PC-9 (cell line): ENCODE measurements at places on chromosomes 4 and X.

- no peak for DNase-seq
Observed at GRCh38 chrX:50779694-50780093, 34.3 kb downstream of the SHROOM4 start.

- DNase-seq, result no peak
Observed at GRCh38 chr4:64001229-64001898, 407.9 kb downstream of the TECRL start.

- DNase-seq, result no peak
Observed at GRCh38 chr4:7285244-7286094, 93.1 kb downstream of the SORCS2 start.

DNA sequence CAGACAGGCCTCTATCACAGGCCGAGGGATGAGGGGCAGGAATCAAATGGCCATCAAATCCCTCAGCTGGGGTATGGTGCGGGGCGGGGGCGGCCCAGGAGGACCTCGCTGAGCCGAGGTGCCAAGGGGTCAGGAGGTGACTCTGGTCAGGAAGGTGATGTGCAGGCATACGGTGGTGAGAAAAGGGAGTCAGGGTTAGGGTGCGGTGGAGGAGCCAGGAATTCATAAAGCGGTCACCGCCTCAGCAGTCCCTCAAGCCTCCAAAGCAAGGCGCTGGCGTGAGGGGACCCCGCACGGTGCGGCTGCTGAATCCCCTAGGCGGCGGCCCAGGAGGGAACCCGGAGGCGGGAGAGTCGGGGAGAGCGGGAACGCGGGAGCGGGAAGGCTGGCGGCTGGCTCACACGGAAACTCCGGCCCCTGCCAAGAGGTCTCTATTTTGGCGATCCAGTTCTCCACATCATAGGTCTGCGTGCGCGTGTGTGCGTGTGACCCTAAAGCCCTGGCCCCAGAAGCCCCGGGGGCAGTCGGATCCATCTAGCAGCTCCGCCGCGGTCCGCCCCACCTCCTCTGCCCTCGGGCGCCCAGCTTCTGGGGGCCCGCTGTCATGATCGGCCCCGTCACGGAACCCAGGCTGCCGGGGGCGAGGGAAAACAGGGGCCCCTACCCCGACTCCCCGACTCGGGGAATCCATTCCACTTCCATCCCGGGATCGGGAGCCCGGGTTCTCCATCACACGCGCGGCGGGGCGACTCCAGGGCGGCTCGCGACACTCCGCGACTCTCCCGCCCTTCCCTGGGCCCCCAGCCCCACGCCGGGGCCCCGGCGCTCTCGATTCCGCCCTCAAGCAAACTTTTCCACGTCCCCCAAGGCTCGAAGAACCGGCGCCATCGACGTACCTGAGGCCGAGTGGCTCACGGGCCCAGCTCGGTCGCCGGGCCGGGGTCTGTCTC, 593 bp downstream of the ELF4 start:
- no peak for DNase-seq

GRCh38 chr4:93828995-93829819, 654 bp downstream of the ATOH1 start:
- peak; percentile 9 for DNase-seq

DNA sequence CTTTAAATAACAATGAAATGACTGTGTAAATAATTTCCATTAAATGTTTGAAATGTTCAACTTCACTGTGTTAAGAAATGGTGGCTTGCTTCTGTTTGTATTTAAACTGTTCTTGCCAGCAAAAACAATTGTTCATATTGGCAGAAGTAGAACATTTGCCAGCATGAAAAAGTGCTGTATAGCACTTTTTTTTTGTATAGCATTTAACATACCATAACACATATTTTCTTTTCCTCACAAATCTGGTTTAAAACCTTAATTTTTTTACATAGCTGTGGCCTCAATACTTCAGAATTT, 94.1 kb downstream of the COX18 start:
- no peak for DNase-seq

DNA sequence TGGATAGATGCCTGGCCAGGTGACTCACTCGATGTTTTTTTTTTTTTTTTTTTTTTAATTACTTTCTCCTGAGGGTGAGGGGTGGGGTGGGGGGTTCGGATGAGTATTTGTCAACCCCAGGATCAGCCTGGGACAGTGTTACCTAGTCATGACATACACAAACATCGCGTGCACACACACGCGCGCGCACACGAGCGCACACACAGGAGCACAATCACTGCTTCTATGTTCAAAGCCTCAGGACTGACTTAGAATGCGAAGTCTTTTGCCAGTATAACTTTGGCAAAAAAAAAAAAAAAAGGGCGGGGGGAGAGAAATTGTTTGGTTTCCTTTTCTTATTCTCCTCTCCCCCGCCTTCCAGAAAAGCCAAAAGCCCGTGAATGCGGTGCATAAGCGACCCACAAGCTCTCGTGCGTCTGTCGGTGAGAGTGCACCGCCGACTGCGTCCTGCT, 115.0 kb upstream of the TEX13C start:
- DNase-seq, result no peak

DNA sequence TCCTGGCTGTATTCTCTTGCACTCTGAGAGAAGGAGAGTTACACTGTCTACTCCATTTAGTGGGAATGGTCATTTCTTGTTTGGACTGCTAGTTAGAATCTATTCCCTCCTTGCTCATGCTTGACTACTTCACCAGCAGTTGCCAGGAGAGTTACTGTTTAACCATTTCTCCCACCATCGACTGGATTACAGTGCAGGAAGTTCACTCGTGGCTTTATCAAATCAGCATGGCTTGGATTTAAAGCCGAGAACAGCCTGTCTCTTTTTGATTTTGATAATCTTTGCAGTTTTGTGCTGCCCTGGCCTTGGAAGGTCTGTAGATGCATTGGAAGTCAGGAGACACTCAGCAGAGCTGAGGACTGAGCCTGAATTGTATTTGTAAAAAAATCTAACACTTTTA, 3.2 kb downstream of the GBA3 start:
- no peak for DNase-seq

- no peak for DNase-seq
Observed at GRCh38 chr4:25410820-25411529, 33.9 kb downstream of the ANAPC4 start.

GRCh38 chrX:71954458-71954857, 43.8 kb downstream of the NHSL2 start:
- no peak for DNase-seq

GRCh38 chrX:136907621-136908020, 27.1 kb upstream of the RBMX start:
- no peak for DNase-seq

DNA sequence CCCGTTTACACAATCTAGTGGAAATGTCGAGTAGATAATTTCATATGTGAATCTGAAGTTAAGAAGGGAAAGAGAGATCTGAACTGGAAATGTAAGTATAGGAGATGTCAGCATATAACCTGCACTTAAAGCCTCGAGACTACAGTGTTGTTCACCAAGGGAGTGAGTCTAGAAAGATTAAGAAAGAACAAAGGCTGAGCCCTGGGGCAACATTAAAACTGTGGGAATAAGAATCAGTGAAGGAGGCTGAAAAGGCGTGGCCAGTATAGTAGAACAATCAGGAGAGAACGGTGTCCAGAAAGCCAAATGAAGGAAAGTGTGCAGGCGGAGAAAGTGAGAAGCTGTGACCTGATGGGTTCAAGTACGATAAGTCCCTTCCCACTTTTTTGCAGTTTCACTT, 118.8 kb upstream of the TENM3 start:
- no peak for DNase-seq

GRCh38 chrX:34197946-34198345, 65.8 kb upstream of the FAM47A start:
- DNase-seq, result peak; percentile 91

- no peak for DNase-seq
Observed at GRCh38 chr4:54167508-54167907, 61.6 kb upstream of the PDGFRA start.

- peak; percentile 46 for DNase-seq
Observed at GRCh38 chrX:17078031-17078720, 131.7 kb downstream of the REPS2 start.

DNA sequence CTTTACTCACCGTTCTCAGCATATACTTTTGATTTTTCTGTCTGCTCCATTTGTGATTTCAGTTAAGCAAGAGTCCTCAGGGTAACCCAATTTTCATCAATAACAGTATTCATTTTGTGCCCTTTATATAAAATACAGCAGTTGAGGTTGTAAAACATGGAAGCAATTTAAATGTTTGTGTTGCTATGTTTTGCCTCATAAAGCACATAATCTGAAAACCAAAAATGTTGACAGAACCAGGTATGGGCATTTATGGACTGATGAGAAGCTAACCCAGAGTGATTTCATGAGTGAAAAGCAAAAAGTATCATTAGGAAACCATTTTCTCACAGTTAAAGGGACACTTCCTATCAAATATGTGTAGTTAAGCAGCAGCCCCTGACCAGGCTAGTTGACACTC, at the start of gene ASIC5:
TSS of gene ASIC5 (minus strand) at position 101 of the 400 bp plus-strand sequence. CDS start at position 50, 51 bp downstream.
- DNase-seq, result no peak

DNA sequence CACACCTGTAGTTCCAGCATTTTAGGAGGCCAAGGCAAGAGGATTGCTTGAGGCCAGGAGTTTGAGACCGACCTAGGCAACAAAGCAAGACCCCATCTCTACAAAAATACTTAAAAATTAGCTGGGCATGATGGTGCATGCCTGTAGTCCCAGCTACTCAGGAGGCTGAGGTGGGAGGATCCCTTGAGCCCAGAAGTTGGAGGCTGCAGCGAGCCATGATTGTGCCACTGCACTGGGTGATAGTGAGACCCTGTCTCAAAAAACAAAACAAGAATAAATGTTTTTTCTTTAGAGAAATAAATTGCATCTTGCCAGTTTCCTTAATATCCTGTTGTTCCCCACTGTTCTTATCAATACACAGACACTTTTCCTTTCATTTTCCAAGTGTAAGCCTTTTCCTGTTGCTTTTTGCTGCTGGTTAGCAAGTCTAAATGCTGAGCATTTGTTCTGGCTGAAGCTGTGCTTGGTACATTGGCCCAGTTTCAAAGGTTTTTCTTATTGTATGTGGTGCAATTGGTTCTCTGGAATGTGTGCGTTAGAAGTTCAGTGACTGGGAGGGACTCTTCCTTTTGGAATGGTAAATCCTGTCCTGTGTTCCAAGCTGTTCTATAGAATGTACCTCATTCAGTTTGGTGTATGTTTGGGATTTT, 98.2 kb downstream of the AFF1 start:
- no peak for DNase-seq

DNA sequence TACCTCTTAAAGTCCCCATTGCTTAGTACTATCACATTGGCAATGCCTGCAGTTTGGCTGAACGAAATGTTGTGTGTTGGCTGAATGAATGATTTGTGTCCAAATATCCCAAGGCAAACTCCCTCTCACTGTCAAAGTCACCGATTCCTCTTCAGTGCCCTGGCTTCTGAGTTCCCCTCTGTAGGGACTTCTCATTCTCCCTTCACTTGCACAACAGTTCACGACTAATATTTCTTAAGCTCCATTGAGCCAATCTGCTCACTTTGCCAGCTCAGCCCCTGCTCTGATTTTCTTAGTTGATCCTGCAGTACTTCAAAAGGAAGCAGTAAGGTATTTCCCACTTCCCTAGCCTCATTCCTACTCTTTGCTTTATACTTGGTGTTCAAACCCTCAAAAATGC, 21.9 kb upstream of the PACRGL start:
- no peak for DNase-seq

DNA sequence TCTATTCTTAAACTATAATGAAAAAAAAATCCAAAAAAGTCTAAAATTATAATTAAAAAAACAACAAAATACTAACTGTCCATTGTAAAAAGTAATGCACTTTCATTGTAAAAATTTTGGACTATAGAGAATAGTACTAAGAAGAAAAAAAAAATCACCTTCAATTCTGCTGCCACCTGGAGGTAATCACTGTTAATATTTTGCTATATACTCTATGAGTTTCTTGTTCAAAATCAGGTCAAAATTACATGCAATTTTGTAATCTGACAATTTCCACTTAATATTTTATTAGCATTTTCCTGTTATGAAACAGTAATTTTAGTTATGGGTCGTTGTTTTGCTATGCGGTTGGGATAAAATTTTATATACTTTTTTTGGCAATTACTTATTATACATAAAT, 62.0 kb downstream of the HTT start:
- no peak for DNase-seq

GRCh38 chr4:8184061-8184460, 15.0 kb upstream of the SH3TC1 start:
- no peak for DNase-seq

DNA sequence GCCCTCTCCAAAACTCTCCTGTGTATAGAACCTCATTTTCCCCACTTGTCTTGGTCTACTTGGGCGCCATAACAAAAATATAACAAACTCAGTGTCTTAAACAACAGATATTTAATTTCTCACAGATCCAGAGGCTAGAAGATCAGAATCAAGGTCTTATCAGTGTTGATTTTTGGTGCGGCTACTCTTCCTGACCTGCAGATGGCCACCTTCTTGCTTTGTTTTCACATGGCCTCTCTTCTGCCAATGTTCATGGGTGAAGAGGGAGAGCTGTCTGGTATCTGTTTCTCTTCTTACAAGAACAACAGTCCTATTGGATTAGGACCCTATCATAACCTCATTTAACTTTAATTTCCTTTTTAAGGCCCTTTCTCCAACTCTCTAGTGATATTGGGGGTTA, 177.3 kb downstream of the PABPC4L start:
- no peak for DNase-seq

- DNase-seq, result no peak
Observed at GRCh38 chr4:183830438-183830985, 74.6 kb upstream of the STOX2 start.

GRCh38 chrX:111490688-111491087, 20.8 kb upstream of the SERTM2 start:
- DNase-seq, result no peak

- DNase-seq, result no peak
Observed at GRCh38 chrX:19968276-19968675, 22.6 kb downstream of the BCLAF3 start.

DNA sequence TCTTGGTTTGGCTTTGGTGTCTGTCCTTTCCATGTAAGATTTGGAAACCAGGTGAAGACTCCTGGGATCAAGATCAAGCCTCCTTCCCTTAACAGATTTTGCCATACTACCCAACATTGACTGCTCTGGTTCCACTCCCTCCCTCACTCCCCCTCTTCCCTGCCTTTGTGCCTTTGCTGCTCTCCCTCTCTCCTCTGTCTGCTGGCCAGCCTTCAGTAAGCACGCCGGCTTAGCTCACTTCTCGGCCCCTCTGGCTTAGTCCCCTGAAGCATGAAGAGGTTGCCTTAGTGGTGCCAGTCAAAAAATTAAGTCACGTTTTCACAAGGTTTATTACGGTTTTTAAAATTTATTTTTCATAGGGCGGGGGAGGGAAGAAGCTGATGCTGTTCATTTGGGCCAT, 6.0 kb downstream of the GRIA3 start:
- DNase-seq, result no peak

GRCh38 chrX:11733614-11734013, 24.4 kb upstream of the MSL3 start:
- no peak for DNase-seq
